ENCODE measurements at places on chromosomes 16 and 17.
A peak's percentile ranks its signal among the peaks of the same experiment; 100 is the strongest.

- DNase-seq: no peak
Observed at GRCh38 chr17:22510504-22510903, 818.2 kb downstream of the KCNJ18 start.

DNA sequence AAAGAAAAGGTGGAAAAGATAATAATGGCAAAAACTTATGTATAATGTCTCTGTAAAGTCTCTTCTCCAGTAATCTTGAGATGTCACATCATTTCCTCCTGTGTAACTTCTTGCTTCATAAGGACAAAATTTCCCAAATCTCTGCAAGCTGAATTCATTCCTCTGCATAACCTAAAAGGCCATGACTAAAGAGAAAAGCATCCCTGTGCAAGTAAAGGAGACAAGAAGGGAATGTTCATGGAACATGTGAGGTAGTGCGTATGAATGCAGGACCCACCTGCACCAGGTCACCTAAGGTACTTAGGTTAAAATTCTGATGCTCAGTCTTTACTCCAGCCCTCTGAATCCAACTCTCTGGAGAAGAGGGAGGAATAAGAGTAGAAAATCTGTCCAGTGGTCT, 46.9 kb upstream of the NLK start:
- DNase-seq: no peak

GRCh38 chr16:27193300-27193990, 9.9 kb upstream of the KDM8 start:
- no peak for DNase-seq

DNA sequence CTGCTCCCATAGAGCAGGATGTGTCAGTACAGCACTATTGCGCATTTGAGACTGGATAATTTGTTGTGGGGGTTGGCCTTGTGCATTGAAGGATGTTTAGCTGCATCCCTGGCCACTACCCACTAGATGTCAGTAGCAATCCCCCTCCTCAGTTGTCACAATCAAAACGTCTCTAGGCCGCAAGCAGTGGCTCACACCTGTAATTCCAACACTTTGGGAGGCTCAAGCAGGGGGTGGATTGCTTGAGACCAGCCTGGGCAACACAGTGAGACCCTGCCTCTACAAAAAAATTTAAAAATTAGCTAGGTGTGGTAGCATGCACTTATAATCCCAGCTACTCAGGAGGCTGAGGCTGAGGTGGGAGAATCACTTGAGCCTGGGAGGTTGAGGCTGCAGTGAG, 48.4 kb downstream of the CENPV start:
- no peak for DNase-seq

- DNase-seq: peak; percentile 5
Observed at GRCh38 chr16:1152123-1152638, 725 bp upstream of the CACNA1H start.

GRCh38 chr16:9870962-9871361, 311.3 kb downstream of the GRIN2A start:
- no peak for DNase-seq

DNA sequence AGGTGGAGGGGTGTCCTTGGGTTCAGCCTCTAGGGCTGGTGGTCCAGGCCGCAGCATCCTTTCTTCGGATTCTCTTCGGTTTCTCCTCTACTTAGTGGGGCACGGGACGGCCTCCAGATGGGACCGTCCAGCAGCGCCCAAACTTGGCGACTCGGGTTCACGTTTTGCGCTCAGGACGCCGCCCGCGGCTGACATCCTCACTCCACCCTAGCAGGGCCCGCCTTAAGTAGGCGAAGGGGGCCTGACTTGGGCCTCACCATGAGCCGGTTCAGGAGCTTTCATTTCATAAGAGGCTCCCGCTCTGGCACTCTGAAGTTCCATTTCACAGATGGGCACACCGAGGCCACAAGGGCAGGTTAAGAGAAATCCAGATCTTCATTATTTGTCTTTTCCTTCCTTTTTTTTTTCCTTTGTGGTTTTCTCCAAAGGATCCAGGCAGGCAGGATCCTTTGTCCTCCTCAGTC, 141.2 kb downstream of the SEC14L1 start:
- no peak for DNase-seq

GRCh38 chr17:8753136-8753975, 5.0 kb downstream of the SPDYE4 start:
- no peak for DNase-seq

DNA sequence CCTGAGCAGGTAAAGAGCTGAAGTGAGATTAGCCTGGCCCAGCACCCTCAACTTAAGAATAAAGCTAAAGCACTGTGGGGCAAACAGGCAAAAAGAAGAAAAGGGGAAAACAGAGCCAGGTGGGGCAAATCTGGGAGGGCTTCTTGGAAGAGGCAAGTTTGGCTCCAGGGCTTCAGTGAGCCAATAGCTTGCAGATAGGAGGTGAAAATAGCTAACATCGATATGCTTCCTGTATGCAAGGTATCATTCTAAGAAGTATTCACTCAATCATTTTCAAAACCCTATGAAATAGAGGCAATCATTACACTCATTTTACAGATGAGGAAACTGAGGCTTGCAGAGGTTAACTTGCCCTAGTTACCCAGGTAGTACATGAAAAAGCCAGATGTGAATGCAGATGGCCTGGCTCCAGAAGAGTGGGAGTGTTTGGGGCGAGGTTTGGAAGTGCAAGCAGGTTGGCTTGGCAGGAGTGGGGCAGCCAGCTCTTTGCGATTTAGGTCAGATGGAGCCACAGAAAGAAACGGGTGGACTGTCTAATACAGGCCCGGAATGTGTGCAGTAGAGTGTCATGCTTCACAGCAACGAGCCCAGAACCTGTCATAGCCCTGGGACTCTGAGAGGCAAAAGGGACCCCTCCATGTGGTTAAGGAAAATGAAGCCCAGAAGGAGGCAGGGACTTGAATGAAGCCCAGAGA, 5.7 kb downstream of the WNT3 start:
- DNase-seq: no peak

DNA sequence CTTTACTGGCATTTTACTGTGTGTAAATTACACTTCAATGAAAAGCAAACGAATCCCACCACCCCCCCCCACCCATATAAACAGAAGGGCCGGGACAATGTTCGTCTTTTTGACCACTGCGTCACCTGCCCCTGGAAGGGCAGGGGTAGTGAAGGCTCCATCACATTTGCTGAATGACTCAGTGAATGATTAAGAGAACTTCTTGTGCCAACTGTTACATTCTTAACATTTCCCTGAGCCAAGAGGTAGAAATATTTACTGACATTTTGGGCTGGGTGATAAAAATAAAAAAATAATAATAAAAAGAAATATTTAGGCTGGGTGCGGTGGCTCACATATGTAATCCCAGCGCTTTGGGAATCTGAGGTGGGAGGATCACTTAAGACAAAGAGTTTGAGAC, 24.1 kb downstream of the C16orf96 start:
- no peak for DNase-seq

DNA sequence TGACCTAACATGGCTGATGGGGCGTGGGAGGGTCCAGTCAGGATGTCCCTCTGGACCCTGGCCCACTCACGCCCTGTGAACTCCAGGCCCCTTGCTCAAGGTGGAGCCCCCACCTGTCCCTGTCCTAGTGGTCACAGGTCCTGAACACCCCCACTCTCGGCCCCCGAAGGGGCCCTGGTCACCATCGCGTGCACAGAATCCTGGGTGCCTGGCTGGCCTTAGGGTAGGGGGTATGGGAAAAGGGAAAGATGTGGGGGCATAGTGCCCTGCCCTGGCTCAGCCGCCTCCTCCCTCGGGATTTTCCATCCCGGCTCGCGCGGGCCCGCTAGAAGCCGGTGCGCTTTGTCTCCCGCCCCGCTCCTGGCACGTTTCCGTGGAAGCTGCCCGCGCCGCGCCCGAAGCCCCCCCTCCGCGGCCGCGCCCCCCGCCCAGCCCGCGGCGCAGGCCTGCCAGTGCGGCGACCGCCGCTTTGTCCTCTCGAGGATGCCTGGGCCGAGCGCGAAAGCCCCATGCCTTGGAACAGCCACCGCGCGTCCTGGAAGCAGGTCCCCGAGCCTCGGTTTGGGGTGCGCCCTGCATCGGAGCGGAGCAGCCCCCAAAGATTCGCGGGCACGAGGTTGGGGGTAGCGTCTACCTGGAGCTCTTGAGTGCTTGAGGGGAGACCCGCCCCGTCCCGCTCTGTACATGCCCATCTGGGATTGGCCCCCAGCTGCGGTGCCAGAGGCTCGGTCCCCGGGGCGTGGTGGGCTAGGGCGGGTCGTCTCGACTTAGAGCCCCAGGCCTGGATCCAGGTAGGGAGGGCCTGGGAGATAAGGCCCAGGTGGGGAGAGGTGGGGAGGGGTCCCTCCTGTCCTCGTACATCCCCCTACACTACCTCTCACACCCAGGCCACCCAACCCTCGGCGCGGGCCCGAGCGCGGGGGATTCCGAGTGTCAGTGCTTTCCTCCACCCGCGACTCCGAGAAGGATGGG, 1.3 kb downstream of the SMPD3 start:
- DNase-seq: no peak

GRCh38 chr16:77414752-77415231, 20.0 kb downstream of the ADAMTS18 start:
- no peak for DNase-seq

DNA sequence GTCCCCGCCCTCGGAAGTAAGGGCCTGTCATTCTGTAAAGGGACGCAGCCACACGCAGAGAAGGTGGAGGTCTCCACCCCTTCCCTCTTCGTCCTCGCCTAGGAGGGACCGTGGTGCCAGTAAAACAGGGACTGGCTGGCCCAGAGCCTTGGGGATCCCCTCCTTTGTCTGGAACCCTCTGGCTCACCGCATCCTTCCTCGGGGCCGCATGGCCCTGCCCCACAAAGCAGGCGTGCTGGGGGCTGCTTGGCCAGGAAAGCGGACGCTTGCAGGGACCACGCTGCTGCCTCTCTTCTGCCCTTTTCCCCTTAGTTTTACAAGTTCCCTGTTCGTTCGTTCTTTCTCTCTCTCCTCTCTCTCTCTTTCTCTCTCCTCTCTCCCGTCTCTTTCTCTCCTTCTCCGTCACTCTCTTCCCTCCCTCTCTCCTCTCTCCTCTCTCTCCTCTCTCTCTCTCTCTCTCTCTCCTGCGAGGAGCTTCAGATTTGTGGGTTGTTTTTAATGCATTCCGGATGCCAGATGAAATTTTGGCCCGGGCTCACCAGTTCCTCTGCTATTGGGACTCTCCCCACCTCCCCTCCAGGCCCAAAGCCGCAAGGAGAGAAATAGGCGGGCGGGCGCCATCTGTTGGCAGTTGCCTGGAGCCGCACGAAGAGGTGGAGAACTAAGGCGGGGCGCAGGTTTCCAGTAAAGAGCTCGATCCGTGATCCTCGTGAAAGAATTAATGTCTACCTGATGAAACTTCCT, 35.1 kb upstream of the CDRT4 start:
- DNase-seq: peak; percentile 6

GRCh38 chr17:50668025-50668837, 33.5 kb downstream of the ABCC3 start:
- no peak for DNase-seq

DNA sequence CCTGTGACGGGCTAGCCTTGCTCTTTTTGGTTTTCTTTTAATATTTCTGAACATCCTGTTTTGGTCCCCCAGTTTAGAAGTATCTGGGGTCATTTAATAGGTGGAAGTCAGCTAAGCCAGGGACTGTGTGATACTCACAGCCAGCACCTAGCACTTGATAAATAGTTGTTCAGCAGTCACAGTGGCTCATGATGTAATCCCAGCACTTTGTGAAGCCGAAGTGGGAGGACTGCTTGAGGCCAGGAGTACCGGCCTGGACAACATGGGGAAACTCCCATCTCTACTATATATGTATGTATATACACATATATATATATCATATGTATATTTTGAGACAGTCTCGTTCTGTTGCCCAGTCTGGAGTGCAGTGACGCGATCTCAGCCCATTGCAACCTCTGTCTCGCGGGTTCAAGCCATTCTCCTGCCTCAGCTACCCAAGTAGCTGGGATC, 1.8 kb upstream of the ZNRF1 start:
- DNase-seq: no peak

DNA sequence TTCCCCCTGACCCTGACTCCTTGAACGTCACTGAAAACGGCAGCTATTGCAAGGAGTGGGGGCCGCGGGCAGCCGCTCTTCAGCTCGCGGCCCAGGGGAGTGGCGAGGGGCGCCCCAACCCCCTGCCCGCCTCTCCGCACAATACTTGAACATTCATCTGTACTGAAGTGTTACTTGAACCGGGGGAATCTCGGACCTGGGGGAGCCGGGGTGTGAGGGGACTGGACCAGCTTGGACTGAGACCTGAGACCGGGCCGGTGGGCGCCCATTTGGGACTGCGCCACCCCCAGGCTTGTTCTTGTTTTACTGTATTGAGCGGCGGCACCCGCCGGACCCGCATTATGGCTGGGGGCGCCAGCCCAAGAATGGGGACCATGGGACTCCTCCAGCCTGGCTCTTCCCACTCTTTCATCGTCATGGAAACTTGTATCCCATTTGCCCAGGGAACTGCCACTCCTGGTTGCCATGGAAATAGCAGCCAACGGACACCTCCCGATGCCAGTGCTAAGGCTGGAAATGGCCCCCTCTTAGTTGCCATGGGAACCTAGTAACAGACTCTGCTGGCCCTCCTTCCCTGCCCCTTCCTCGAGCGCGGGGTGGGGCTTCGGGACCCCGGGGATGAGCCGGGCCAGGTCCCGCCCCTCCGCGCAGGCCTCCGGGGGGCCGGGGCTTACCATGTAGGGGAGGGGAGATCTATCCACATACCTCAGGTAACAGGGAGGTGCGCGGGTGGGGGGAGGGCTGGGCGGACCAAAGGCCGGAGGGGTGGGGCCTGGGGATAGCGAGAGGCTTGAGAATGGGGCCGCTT, 805 bp upstream of the ORAI3 start:
- no peak for DNase-seq

GRCh38 chr17:32520104-32520701, 33.4 kb downstream of the CDK5R1 start:
- no peak for DNase-seq

DNA sequence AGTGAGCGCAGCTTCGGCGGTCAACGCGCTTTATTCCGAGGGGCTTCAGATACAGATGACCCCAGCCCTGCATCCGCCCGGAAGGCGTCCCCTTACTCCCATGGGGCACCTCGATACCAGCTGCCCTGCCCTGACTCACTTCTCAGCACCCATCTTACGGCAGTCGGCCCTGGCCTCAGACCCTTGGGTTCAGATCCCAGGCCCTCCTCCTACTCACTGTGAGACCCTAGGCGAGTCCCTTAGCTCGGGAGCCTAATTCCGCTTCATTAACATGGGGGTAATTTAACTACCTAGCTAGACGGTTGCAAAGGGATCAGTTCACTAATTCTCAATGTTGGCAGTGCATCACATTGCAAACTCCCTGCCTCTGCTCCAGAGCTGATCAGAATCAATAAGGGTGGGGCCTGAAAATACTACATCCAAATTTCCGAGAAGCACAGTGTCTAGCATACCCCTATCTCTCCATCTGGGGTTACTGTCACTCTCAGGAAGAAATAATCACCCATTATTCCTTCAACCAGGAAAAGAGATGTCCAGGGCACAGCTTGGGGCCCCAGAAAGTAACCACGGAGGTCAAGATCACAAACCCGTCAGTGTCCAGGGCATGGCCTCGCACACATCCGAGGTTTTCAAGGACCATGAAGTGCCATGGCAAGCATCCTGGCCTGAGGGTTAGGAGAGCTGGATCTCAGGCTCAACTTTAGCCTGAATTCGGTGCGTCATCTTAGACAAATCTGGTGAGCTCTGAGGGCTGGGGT, 415 bp upstream of the FLOT2 start:
- no peak for DNase-seq

GRCh38 chr17:72846399-72846798, 246.1 kb downstream of the SLC39A11 start:
- DNase-seq: no peak
